ENCODE measurements at places on chromosomes 11 and 22.

DNA sequence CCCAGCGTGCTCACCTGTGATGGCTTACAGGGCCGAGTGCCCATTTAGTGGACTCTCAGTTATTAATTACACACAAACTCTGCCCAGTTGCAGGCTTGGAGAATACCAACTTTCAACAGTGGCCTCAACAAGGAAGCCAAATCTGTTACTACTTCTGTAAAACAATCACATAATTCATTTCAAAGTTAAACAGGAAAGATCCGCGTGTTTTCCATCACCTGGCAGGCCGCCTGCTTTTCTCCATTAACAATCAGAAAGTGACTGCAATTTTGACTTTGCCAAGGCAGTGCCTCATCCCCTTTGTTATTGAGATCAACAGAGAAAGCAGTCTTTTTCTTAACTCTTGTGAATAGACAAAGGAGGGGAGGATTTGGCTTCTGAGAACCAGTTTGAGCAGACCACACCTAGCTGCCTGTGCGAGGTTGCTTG is 77.7 kb downstream of the BARX2 start:
- DNase-seq, result no peak

GRCh38 chr11:121634273-121634672 is 181.5 kb upstream of the SORL1-AS1 start:
- DNase-seq, result no peak

GRCh38 chr11:34706709-34707461 is 86.0 kb downstream of the EHF start:
- no peak for DNase-seq

DNA sequence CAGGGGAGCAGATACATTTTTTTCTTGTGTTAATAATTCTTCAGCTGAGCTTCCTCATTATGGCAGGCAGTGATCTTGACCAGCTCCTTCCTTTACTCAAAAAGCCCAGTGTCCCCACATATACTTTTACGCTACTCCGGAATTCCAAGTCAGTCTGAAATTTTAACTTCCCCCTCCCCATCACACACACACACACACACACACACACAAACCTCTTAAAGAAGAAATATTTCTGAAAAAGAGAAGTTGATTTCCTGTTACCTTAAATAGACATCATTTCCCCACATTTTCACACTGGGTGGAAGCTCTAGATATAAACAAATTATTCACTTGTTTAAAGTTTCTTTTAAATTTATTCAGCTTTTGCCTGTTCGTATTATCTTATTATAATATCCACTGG is 113.9 kb downstream of the DBX1 start:
- DNase-seq, result no peak

DNA sequence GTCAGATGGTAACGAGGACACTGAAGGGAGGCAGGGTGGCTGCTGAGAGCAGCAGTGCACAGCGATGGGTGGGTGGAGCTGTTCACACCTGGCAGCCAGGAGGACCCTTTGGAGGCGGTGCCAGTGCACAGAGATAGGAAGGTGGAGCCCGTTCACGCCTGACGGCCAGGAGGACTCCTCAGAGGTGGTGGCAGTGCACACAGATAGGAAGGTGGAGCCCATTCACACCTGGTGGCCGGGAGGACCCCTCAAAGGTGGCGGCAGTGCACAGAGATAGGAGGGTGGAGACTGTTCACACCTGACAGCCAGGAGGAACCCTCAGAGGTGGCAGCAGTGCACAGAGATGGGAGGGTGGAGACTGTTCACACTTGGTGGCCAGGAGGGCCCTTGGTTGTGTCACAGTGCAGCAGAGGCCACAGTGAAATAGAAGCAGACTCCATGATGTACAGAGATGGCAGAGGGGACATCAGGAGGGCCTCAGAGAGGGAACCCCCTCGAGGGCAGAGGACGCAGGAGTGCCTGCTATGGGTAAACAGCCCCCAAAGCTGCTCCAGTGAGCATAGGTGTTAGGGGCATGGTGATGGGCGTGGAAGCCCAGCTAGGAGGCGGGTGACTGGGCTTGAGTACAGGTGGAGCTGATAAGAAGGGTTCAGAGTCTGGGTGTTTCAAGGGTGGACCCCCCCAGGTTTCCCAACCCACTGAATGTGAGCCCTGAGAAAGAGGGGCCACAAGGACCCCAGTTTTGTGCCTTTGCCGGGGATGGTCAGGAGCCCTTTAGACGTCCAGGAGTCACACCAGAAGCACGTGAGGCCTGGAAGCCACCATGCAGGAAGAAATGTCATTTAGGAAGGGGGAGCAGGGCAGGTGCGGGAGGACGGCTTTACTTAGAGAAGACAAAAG is 566.7 kb downstream of the BRD1 start:
- no peak for DNase-seq

GRCh38 chr11:133339495-133340140 is 192.7 kb downstream of the OPCML start:
- DNase-seq, result no peak

DNA sequence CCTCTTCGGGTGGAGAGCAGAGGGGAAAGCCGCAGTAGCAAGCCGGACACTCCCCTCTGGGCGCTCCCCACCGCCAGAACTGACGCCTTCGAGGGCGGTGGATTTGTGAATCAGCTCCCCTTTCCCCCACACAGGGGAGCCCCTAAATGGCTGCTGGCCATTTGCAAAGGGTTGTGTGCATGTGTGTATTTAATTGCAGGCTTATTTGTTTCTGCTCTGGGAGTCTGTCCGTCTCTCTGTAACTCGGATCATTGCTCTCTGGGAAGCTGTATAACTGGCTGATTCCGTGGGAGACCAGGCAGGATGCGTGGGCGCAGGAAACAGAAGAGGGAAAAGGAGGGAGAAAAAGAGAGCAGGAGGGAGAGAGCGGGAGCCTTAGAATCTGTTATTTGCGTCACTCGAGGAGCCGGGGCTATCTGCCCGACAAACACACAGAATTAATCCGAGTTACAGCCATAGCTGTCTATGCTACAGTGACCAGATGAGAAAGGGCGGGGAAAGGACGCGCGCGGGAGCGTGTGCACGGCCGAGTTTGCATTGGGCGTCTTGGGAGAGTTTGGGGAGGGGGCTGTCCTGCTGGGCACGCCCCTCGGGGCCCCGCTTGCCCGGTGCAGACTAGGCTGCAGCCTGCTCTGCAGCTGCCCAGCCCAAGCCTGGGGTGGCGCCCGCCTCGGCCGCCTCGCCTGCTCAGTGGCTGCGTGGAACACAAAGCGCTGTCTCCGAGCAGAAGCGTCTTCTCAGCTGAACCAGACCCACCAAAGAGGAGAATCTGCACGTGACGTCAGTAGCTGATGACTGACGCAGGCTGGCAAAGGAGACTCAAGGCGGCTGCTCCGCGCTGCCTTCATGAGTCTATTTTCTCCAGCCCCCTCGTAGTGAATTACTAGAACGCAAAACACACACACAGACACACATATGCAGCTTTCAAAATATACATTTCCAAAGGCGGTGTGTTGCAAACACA is 105.3 kb upstream of the HSD17B12 start:
- no peak for DNase-seq

DNA sequence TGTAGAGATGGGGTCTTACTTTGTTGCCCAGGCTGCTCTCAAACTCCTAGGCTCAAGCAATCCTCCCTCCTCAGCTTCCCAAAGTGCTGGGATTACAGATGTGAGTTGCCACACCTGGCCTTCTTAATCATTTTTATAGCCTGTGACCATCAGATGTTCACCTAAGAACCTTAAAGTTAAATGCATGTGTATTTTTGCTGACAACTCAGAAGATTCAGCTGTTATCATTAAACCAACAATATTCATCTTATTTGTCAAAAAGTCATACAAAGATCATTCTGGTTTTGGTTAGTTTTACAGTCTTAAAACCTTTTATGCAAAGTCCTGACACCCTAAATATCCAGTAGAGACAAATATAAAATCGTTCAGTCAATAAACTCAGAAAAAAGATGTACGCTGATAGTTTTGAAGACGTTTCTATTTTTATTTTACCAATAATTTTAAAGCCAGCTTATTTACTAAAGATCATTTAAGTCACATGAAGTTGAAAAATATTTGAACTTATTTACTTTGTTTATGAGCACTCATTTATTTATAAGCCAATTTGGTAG is 22.2 kb downstream of the CLDN5 start:
- DNase-seq, result no peak

DNA sequence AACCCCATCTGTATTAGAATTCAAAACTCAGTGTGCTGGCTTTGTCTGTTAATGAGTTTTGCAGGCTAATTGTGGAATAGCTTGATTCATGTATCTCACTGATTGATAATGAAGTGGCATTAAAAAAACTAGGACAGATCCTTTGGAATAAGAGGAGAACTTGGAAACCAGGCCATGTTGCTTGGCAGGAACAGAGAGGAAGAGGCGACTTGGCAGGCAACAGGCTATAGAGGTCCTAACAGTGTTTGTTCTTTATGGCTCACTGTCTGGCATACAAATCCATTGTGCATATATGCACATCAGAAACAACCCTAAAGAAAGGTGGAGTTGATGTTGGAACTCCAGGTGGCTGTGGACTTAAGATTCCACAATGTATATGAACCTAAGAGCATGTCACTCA is 17.4 kb upstream of the OR9I1 start:
- DNase-seq, result no peak

DNA sequence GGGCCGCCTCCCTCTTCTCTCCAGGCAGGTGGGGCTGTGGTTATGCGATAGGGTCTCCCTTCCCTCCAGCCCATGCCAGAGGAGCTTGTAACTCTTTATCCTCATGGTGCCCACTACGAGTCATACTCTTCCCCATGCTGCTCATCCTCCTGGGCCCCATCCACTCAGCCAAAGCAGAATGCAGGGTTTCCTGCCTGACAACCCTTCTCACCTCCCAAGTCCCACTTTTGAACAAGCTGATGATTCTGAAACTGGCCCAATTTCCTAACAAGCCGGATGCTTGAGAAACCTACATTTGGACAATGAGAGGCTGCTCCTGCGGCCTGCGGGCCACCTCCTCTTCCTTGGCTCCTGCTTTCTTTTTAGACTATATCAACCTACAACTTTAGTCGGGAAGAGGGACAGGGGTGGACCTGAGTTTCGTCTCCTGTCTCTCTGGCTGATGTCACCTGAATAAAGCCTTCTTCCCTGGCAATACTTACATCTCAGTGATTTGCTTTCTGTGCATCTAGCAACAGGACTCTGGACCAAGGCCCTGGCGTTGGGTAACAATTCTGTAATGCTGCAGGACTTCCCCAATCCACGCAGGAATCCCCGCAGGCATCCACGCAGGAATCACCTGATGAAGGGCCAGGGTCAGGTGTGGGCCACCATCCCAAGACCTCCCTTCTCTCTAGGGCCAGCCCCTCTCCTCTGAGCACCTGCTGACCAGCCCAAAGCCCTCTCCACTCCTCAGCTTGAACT is 1.5 kb upstream of the NDUFS8 start:
- DNase-seq, result no peak

- peak; percentile 81 for DNase-seq
Measured at GRCh38 chr11:61021661-61022212, 50.3 kb downstream of the CD6 start.

GRCh38 chr11:92837595-92837994 is 131.9 kb upstream of the MTNR1B start:
- DNase-seq, result no peak

DNA sequence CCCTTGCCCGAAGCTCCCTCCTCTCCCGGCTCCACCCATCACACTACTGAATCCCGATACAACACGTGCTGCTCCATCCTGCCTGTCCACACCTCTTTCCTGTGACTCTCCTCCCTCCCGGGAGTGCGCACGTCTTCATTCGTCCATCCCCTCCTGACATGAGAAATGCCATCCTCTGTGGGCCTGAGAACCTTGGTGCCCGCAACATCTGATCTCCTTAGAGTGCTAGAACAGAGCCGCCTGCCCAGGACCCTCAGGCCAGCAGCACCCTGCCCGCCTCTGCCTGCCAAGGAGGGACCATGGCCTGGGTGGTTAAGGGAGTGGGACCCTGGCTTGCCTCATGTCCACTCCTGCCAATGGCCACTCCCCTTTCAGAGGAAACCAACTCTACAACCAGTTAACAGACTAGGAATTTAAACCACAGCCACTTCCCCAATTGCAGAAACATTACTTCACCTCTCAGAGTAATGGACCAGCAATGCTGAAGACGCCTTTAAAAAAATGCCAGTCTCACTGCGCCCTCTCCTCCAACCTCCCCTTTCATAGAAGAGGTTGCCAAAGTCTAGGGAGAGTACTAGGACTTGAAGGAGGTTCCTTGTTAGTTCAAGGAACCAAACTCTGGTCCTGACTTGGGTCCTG is 466.3 kb downstream of the OPCML start:
- no peak for DNase-seq

DNA sequence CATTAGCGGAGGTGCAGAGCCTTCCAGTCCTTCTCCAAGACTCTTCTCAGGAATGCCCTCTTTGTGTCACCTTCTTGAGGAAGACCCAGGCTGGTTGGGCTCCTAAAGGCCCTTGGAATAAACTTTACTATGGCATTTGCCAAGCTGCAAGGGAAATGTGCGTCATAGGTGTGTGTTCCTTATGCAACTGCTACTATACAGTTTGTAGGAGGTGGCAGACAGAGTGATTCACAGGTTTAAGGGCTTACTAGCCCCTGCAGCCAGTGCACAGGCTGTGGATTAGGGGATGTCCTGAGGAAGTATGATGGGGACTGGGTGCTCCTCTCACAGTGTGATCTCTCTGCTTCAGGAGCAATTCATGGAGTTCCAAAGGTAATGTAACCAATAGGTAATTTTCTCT is 74.6 kb downstream of the TENM4 start:
- DNase-seq, result no peak

- DNase-seq, result no peak
Measured at GRCh38 chr22:37259540-37260029, 15.5 kb upstream of the RAC2 start.

DNA sequence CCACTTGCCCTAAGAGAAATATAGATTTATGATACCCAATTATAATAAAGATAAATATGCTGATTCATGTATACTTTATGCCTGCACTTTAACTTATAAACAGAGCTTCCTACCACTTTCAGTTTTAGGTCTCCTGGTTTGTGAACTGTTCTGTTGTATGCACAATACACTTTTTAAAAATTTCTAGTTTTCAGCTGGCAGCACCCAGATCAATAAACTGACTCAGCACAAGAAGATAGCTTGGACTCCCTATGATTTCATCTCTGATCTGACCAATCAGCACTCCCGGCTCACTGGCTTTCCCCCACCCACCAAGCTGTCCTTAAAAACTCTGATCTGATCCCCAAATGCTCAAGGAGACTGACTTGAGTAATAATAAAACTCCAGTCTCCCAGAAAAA is 33.5 kb upstream of the FAM181B start:
- no peak for DNase-seq

DNA sequence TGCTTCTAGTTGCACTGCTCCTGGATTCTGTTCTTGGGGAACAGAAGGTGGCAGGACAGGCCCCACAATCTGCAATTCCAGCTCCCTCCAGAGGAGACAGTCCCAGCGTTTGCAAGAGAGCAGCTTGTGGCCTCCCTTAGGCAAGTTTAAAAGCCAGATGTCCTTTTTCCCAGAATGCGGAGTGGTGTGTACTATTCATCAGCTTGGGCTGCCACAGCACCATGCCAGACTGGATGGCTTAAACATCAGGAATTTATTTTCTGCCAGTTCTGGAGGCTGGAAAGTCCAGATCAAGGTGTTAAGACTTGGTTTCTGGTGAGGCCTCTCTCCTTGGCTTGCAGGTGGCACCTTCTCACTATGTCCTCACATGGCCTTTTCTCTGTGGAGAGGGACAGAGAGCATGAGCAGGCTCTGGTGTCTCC is 11.7 kb downstream of the MIAT start:
- no peak for DNase-seq

All from stimulated activated CD4-positive, alpha-beta T cell treated with anti-CD3 and anti-CD28 coated beads, Interleukin-15, amount 100 ng/mL, for 48 hours (primary cell).